Muscle of back (tissue), 13 donors: ENCODE measurements at places on chromosomes 5 and 9. TPM values are rescaled to one million over a fixed set of nuclear protein-coding genes. Genes with fewer than 3 reads are reported as not detected.

GFRA3 gene
- polyA plus RNA-seq = 7.3 TPM

RNF145 gene
- polyA plus RNA-seq = 60.3 TPM

NUTM2G gene
- 0.41 TPM for polyA plus RNA-seq

FOXD1 gene
- 1.5 TPM for polyA plus RNA-seq

DNA sequence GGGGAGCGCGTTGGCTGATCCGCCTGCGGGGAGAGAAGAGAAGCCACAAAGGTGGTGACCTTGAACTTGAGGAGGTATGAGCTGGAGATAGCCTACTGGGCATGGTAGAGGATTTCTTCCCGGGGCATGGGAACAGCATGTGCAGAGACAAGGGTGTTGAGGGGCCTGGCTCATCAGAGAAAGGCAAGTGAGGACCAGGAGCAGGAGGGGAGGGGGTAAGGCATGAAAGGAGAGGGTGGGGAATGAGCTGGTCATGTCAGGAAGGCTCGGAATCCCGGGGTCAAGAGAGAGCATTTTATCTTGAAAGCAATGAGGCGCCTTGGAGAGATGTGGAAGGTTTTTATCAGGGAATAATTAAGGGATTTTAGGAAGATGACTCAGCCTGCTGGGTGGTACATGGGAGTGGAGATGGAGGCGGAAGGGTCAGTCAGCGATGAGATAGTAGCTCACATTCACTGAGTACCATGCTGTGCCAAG, 121.1 kb downstream of the LHX2 start:
- DNase-seq = no peak

GRCh38 chr5:141413540-141414069, 818 bp downstream of the PCDHGA10 start:
- no peak for DNase-seq

GRCh38 chr5:163498886-163499285, 6.5 kb upstream of the MAT2B start:
- no peak for DNase-seq

GRCh38 chr5:10366310-10367272, 13.1 kb downstream of the MARCHF6 start:
- DNase-seq = no peak

DNA sequence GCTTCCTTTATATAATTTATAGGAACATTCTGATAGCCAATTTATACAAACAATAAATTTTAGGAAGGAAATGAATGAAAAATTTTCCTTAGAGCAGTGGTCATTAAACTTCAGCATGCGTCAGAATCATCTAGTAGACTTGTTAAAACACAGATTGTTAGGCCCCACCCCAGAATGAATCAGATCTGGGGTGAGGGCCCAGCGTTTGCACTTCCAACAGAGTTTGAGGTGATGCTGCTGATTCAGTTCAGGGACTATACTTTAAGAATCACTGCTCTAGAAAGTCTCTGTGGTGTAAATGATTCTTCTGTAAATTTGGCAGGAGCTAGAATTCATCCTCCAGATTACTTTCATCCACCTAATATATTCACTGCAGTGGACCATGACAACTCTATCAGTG, 80.4 kb downstream of the SLC12A2 start:
- no peak for DNase-seq

DNA sequence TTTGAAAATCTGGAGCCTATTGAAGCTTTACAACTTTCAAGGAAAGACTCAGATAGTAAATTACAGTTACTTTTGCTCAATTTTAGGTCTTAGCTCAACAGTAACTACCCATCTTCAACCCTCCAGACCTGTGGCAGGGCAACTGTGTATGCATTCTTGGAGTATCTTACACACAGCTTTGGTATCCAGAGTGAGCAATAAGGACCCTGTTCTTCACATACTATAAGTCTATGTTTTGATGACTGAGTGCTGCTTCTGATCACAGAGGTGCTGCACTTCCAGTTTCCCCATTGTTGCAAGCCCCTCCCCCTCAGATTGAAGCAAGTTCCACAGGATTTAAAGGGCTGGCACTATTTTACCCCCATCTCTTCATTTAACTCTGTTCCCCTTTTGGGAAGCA, 737.4 kb upstream of the GRAMD2B start:
- no peak for DNase-seq

DNA sequence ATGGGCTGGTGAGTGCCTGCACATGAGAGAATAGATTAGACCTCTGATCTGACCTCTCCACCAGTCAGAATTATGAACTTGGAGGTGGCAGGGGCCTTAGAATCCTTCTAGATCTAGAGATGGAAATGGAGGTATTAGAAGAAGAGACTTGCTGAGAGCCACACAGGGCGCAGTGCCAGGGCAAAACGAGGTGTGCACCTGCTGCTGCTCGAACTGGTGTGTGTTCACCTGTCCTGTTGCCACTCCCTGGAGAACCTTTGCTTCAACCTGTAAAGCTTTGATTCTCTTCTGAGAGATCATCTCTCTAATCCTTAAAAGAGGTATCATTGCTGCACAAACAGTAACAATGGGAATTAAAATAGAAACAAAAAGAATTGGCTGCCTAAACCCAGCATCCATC, 24.9 kb downstream of the FRMPD1 start:
- no peak for DNase-seq

DNA sequence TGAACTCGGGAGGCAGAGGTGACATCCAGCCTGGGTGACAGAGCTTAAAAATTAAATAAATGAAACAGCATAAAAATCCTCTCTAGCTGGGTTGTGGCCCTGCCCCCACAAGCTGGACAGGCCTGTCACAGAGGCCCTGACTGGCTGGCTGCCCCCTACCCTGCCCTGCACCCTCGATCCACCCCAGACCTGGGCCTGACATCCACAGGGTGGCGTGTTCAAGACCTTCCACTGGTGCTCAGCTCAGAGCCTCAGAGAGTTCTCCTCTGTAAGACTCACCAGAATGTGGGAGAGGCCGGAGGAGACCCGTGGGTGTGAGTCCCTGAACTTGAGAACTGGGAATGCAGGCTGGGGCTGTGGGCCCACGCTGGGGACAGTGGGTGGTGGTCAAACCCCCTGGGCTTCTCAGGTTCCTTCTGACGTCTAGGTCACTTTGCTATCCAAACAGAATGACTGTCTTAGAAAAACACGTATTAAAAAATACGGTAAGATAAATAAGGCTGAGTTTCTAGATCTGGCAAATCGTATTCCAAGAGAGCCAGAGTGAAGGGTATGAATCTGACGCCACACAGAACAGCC, 9.7 kb upstream of the WDR38 start:
- DNase-seq = no peak
